Hair follicular keratinocyte (primary cell): ENCODE measurements at places on chromosomes 3 and 15. TPM values are rescaled to one million over a fixed set of nuclear protein-coding genes. Genes with fewer than 3 reads are reported as not detected.

Gene TMEM44
- total RNA-seq: 9.5 and 14.9 TPM in 2 replicates

Gene EPHA6
- not detected in 2 replicates for total RNA-seq

Gene SGO1
- 2.7 and 8.8 TPM in 2 replicates for total RNA-seq

Gene ADPRH
- 1.5 TPM in 2 replicates for total RNA-seq

Gene CASR
- not detected in 2 replicates for total RNA-seq

Gene GLDN
- not detected in 2 replicates for total RNA-seq

Gene STRIT1
- not detected in 2 replicates for total RNA-seq

Gene INSYN1
- total RNA-seq: 0.08 and 0.42 TPM in 2 replicates

Gene OR5K2
- total RNA-seq: not detected in 2 replicates

Gene CILP
- not detected in 2 replicates for total RNA-seq

Gene SLC2A2
- not detected in 2 replicates for total RNA-seq

Gene LRRN1
- 0.08 TPM in 1 of 2 replicates, not detected in the other for total RNA-seq

Gene DAPK2
- 1.2 and 2.0 TPM in 2 replicates for total RNA-seq

Gene CACNA1D
- total RNA-seq: not detected in 2 replicates

Gene RCCD1
- total RNA-seq: 16.7 and 24.1 TPM in 2 replicates

Gene SH3GL3
- 0.23 and 1.5 TPM in 2 replicates for total RNA-seq

Gene LYZL4
- total RNA-seq: not detected in 2 replicates

Gene MST1R
- total RNA-seq: 17.8 and 21.9 TPM in 2 replicates

Gene EHD4
- total RNA-seq: 40.3 and 41.4 TPM in 2 replicates

Gene ACP3
- total RNA-seq: 0.08 and 0.16 TPM in 2 replicates

Gene CCR9
- not detected in 2 replicates for total RNA-seq

Gene GPR156
- 0.19 TPM in 1 of 2 replicates, not detected in the other for total RNA-seq

Gene GPR15
- not detected in 2 replicates for total RNA-seq

Gene CSPG5
- total RNA-seq: 0.08 and 0.23 TPM in 2 replicates

Gene NSUN3
- total RNA-seq: 4.3 and 4.9 TPM in 2 replicates

Gene TRIM59
- 9.7 and 12.7 TPM in 2 replicates for total RNA-seq

Gene TEX55
- total RNA-seq: not detected in 2 replicates

Gene GRIP2
- total RNA-seq: 0.16 TPM in 1 of 2 replicates, not detected in the other

Gene SAMD7
- not detected in 2 replicates for total RNA-seq

Gene ZIC1
- 1.2 TPM in 1 of 2 replicates, not detected in the other for total RNA-seq

Gene TUBGCP5
- total RNA-seq: 8.6 and 14.9 TPM in 2 replicates

Gene SEMA3F
- 120 and 137 TPM in 2 replicates for total RNA-seq

Gene ATXN7
- total RNA-seq: 8.0 and 9.8 TPM in 2 replicates

Gene LTK
- total RNA-seq: not detected in 2 replicates

Gene SLC9A9
- 2.0 and 5.7 TPM in 2 replicates for total RNA-seq

Gene CHRNA5
- 1.4 and 3.8 TPM in 2 replicates for total RNA-seq

Gene MYO5C
- total RNA-seq: 0.31 and 0.46 TPM in 2 replicates

Gene B3GALNT1
- 9.4 and 15.8 TPM in 2 replicates for total RNA-seq

Gene MEGF11
- not detected in 2 replicates for total RNA-seq

Gene POLR2M
- 23.0 and 27.5 TPM in 2 replicates for total RNA-seq

Gene ZNF502
- total RNA-seq: 1.6 and 2.7 TPM in 2 replicates

Gene GANC
- 13.2 and 28.3 TPM in 2 replicates for total RNA-seq

Gene SLC9C1
- not detected in 2 replicates for total RNA-seq

Gene TMCO5A
- not detected in 2 replicates for total RNA-seq

Gene DNAJB11
- 64.6 and 130 TPM in 2 replicates for total RNA-seq

Gene WNT5A
- total RNA-seq: 25.1 and 45.3 TPM in 2 replicates

Gene PDHB
- 84.7 and 92.6 TPM in 2 replicates for total RNA-seq
